ENCODE measurements at places on chromosomes 2 and 18.

- DNase-seq: no peak
These were observed 8.2 kb downstream of the MALL start for GRCh38 chr2:110107092-110108079.

GRCh38 chr2:32668254-32668653, 40.4 kb downstream of the TTC27 start:
- DNase-seq: no peak

GRCh38 chr18:59062643-59063006, 77.1 kb upstream of the SEC11C start:
- DNase-seq: no peak

- no peak for DNase-seq
These were observed 79.2 kb upstream of the PAPOLG start for GRCh38 chr2:60676706-60677330.

DNA sequence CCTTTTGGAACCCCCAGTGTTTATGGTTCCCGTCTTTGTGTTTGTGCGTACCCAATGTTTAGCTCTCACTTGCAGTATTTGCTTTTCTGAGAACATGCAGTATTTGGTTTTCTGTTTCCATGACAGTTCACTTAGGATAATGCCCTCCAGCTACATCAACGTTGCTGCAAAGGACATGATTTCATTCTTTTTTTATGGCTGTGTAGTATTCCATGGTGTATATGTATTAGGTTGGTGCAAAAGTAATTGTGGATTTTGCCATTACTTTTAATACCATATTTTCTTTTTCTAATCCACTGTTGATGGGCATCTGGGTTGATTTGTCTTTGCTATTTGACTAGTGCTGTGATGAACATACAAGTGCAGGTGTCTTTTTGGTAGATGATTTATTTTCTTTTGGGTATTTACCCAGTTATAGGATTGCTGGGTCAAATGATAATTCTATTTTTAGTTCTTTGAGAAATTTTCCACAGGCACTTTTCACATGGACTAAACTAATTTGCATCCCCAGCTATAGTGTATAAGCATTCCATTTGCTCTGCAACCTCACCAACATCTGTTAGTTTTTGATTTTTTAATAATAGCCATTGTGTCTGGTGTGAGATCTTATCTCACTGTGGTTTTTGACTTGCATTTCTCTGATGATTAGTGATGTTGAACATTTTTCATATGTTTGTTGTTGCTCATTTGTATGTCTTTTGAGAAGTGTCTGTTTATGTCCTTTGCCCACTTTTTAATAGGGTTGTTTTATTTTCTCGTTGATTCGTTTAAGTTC, 63.6 kb downstream of the CERS6 start:
- DNase-seq: no peak

GRCh38 chr2:129734343-129735034, 245.0 kb upstream of the RAB6C start:
- no peak for DNase-seq

DNA sequence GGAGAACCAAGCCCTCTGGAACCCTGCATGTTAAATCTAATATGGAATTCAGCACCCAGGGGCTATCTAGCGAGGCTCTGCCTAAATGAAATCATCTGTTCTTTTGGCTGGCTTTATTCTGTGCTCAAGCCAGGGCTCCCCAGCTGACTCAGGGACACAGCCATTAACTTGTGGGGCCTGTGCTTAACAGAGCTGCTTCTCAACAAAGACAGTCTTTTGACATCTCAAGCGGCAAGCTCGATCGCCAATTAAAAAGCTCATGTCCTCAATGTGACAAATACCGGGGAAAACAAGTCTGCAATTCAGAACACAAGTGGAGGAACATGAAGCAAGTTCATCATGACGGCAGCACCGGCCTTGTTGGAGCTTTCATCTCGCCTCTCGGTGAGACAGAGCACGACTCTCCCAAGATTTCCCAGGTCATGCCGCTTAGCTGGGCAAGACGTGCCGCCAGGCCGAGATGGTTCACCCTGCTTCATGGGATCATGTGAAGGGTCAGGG, 64.9 kb downstream of the KLHL29 start:
- no peak for DNase-seq

DNA sequence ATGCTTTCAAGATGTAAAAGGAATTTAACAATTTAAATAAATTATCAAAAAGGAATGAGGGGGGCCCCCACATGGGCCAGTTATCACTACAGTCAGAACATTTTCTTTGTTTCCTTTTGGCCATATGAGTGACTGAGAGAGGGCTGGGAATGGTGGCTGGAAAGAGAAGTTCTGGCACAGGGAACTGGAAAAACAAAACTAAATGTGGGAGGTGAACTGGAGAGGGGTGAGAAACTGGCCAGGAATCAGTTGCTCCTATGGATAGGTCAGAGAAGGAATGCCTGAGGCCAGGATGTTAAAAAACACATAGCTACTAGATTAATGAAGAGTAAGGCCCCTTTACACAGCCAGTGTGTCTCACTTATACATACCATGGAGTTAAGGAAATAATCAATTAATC, 121.0 kb downstream of the RBMS1 start:
- DNase-seq: no peak

DNA sequence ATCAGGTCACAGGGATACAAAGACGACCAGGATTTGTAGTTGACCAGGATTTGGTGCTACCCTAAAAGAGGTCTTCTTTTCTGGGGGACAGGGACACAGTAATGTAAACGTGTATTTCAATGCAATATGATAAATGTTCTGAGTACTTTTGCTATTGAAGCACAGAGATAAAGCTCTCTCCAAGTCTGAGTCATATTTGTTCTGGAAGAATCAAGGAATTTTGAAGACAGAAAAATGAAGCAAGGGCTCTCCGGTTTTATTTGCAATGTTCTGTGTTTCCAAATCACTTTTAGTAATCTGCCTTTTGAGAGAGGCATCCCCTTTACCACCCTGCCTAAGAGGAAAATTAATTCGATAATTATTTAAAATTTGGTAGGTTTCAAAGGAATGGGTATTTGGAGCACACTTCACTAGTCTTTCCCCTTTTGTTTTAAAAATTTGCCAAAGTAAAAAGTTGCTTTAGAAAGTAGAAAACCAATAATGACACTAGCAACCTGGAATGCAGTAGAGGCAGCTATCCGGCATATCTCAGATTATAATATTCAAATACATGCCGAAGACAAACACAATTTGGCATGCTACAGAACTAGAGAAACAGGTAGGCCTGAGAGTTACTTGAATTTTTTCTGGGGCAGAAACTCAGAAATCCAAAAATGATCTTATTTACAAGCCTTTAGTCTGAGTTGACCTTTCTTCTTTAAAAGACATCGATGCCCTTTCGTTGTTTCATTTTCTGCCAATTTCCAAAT, 82.7 kb downstream of the MREG start:
- DNase-seq: no peak
